Right ventricle myocardium superior (tissue), 1 donor: ENCODE measurements at places on chromosomes 5 and 9. TPM values are rescaled to one million over a fixed set of nuclear protein-coding genes. Genes with fewer than 3 reads are reported as not detected.

Gene ANKRD31
- total RNA-seq = 0.08 TPM

DNA sequence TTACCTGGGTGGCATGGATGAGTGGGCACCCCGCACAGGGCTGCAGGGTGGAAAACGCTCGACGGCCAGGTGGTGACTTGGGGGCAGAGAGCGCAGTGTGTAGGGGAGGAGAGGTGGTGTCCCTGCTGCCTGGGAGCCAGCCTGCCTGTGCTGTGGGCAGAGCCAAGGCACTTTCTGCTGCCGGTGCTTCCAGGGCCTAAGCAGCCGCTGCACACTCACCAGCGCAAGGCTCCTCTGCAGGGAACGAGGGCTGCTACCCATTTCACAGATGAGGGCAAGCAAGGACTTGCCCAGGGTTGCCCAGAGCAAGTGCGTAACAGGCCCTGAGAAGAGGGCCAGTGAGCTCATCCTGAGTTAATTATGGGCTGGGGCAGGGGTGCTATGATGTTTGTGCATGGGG is 62.5 kb downstream of the CRB2 start:
- DNase-seq = no peak

Gene CLPTM1L
- 30.4 TPM for total RNA-seq

Gene CDC25C
- 0.16 TPM for total RNA-seq

DNA sequence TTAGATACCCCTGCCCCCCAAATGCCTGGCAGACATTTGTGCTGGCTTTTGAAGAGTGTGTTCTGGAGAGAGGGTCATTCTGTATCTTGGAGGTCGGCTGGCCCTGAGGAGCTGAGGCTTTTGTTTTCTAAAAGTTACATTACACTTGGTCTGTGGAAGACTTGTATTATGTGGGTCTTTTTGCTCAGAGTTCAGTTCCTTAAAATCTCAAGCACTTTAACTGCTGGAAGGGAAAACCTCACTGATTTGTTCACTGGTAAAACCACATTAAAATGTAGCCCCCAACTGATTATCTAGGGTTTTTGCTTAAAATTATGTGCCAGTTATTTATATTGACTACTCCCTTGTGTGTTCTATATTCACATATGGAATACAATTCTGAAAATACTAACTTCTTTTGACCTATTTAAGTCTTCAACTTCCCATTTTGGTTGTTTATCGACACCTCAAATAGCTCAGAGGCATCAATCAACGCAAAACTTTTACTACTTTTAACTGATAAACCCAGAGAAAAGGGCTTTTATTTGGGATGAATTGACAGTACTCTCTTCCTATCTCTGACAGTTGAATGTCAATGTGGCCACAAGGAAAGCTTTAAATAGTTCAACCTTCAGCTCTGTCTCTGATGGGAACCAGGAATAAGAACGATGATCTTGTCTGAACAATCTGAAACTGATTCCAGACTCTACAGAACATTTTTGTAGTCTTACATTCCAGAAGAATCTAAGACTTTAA is 54.0 kb upstream of the MAP3K1 start:
- DNase-seq = no peak

Gene CCL21
- total RNA-seq = 4.9 TPM

Gene F2RL2
- total RNA-seq = 0.13 TPM

Gene FOXD4L4
- not detected for total RNA-seq

Gene SPAAR
- 8.3 TPM for total RNA-seq

DNA sequence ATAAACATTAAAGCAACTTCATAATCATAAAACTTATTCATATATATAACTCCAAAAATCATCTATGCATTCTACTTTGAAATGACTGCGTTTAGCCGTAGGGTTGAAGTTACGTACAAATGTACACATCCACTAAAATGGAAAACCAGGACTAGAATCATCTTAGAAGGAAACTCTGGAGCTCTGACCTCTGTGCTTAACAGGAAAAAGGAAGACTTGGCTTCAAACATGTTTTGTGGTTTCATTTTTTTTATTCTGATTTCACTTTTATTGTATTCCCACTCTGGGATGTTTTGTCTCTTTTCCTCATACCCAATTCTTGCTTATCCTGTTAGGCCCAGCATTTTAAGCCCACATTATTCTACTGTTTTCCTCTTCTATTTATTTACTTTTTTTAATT is 44.9 kb downstream of the GRAMD2B start:
- no peak for DNase-seq

DNA sequence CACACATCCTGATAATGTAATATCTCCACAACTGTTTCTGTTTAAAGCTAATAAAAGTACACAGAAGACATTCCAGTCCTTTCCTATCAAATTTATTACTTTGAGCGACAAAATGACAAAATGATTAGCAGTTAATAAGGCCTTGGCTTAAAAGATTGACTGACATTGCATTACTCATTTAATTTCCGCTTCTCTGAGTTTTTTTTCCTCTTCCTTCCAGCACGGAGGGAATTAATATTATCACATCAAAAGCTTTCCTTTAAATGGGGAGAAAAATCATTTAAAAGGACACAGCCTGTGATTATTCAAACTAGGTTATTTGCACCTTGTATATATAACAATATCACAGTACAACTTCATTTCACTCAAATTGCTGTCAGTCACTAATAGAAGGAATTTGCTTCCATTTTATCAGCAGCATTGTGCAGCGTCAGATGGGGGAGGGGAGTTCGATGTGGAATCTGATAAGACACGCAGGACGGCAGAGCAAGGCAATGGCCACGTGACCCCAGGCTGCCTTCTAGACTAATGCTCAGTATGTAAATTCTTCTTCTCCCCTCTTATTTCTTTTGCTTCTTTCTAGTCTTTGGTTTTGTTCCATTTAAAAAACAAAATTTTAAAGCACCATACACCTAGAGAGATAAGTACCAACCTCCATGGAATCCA is 400.5 kb downstream of the IRX1 start:
- DNase-seq = no peak

Gene PIK3R1
- 103 TPM for total RNA-seq

- no peak for DNase-seq
Measured at GRCh38 chr5:9373571-9373970, 172.3 kb downstream of the SEMA5A start.

Gene PCDH1
- 15.8 TPM for total RNA-seq

DNA sequence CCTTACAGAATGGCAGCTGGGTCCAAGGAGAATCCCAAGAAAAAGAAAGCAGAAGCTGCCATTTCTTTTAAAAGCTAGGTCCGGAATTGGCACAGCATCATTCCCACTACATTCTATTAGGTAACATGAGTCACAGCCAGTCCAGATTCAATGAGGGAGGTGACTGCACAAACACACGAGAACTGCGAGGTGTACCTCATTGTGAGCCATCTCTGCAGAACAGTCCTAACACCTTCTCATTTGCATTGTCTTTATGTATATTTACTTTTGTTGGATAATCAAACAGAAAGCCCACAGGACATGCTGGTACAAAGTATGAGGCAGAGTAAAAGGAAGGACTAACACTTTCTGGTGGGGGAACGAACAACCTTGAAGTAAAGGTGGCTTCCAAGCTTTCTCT is 14.6 kb upstream of the HABP4 start:
- no peak for DNase-seq

Gene MAT2B
- total RNA-seq = 60.0 TPM

GRCh38 chr5:177232761-177233160 is 70.8 kb downstream of the RAB24 start:
- no peak for DNase-seq

DNA sequence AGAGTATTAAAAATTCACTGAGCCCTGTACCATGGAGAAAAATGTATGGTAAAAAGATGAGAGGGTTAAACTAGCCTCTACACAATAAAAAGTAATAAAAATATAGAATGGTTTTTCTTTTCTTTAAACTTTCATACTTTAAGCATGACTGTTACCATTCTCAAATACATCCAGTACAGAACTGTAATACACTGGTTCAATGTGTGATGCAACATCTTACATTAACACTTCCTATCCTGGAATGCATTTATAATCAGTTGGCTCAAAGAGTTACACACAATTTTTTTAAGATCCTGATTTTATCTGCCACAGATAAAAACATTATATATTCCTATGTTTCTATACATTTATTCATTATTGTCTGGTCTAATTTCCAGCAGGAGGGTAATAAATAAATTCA is 4.7 kb downstream of the GNAQ start:
- DNase-seq = no peak

Gene CD72
- total RNA-seq = 0.59 TPM

Gene MSMP
- total RNA-seq = not detected

DNA sequence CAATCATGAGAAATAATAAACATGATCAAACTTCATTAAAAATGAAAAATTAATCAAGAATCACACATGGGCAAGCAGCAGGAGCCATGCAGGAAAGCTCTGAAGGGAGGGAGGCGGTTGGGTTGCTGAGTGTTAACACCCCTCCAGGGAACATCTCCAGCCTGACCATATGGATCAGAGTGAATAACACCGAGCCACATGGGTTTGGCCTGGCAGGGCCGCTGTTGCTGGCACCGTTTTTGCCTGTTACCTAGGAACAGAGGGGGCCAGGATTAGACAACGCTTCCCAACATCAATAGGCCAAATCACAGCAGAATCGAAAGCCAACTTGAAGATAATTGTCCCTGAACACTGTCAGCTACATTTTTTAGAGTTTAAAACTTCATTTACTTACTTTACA is 160.2 kb downstream of the DENND1A start:
- no peak for DNase-seq

Gene NUP155
- 10.7 TPM for total RNA-seq

Gene NADK2
- 37.3 TPM for total RNA-seq

Gene SHC3
- total RNA-seq = 0.35 TPM

Gene ZBTB26
- 4.7 TPM for total RNA-seq

DNA sequence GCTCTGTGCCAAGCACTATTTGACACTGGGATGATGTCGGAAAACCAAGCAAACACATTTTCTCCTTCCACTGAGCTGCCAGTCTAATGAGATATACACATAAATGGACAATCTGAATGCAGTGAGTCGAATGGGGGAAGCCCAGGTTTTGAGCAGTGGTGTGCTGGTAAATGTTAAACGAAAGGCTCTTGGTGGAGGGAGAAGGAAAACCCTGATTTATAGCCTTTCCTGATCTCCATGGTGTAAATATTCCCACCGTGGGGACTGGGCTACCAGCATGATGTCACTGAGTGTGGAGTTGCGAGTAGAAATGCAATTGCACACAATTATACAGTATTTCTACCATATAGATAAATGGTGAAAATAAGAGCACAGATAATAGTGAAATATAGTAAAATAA is 5.0 kb upstream of the GSN start:
- no peak for DNase-seq

DNA sequence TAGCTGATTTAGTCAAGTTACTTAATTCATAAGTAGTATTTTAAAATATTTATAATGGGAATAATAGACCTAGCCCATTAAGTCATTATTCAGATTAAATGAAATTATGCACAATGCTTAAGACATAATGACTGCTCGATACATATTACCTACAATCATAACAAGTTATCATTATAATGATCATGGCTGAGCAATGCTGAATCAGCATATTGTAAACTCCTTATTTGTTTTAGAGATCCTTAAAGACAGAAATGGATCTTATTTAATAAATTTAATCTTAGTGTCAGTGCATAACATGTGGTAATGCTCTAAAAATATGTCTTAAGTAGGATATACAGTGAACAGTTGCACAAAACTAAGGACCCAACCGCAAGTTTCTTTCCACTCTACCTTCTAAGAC is 169.0 kb downstream of the TRPM6 start:
- DNase-seq = no peak

- DNase-seq = no peak
Measured at GRCh38 chr9:106893088-106893487, 30.1 kb downstream of the ZNF462 start.

Gene C9
- total RNA-seq = not detected

DNA sequence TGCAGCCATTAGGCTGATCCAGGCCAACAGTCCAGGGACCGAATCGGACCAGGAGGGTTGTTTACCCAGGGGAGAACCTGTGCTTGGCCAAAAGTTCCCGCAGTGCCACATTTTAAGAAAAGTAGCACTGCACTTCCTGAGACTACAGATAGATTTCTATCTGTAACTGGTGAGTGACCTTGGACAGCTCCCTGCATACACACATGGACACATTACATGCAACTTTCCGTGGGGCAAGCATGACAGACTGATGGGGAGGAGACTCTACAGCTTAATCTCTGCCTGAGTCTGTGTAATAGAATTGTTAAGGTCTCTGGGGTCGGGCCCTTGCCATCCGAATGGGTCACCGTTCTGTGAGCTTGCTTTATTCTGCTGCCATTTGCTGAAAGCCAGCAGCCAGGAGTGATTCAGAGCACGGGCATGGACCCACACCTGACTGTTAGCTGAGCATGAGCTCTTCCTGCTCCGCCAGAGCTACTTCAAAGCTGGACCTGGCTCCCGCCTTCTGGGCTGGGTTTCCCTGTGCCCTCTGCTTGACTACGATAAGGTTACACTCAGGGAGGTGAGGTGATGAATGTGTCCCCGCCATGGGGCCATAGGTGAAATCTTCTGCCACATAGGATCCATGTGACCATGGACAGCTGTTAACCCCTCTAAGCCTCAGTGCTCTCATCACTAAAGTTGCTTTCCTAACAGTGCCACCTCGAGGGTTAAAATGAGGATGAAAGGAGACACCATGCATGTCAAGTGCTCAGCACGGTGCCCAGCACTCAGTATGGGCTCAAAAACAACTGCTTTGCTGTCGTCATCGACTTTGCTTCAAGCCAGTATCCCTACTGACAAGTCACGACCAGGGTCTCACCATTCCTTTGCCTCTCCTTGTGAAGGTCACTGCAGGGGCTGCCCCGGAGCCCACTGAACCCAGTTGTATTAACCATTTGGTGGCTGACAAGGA is 200.0 kb downstream of the MELK start:
- DNase-seq = no peak

DNA sequence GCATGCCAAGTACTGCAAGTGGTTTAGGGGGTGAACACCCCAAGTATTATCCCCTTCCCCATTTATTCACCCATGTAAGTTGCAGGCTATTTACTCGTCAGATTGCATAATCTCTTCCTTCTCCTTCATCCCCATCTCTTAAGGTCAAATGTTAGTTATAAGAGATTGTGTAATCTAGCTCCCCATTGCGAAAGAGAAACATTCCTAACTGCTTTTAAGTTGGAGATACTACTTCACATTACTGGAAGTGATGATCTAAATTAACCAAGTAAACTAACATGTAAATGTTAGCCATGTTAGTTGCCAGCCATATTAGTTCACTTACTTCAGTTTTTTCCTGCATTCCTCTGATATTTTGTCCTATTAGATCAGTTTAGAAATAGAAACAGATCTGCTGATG is 262.3 kb downstream of the TAF11L14 start:
- DNase-seq = no peak

- DNase-seq = no peak
Measured at GRCh38 chr9:134458207-134459108, 132.2 kb downstream of the RXRA start.

DNA sequence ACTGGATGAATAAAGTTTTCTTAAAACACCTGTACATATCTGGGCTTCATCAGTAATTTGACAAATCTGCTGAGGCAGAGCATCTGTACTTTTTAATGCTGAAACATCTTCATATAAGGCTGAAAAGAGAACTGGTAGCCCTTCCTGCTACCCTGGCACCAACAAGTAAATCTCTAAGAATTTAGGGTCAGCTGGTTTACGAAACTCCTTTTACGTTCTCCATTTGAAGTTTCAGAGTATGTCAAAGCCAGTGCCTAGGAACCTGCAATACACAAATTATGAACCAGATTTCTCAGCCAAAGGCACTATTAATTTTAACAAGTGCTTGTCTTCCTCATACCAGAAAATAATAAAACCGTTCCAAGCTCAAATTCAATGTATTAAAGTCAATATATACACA is 3.8 kb downstream of the ZFAND5 start:
- DNase-seq = no peak
